ENCODE measurements at places on chromosomes 5 and 9. TPM values are rescaled to one million over a fixed set of nuclear protein-coding genes. Genes with fewer than 3 reads are reported as not detected.
A peak's percentile ranks its signal among the peaks of the same experiment; 100 is the strongest.

GRCh38 chr5:141605523-141606277 is 13.1 kb downstream of the DIAPH1 start:
- DNase-seq = no peak

GRCh38 chr5:13941468-13941867 is 3.0 kb downstream of the DNAH5 start:
- no peak for DNase-seq

DNA sequence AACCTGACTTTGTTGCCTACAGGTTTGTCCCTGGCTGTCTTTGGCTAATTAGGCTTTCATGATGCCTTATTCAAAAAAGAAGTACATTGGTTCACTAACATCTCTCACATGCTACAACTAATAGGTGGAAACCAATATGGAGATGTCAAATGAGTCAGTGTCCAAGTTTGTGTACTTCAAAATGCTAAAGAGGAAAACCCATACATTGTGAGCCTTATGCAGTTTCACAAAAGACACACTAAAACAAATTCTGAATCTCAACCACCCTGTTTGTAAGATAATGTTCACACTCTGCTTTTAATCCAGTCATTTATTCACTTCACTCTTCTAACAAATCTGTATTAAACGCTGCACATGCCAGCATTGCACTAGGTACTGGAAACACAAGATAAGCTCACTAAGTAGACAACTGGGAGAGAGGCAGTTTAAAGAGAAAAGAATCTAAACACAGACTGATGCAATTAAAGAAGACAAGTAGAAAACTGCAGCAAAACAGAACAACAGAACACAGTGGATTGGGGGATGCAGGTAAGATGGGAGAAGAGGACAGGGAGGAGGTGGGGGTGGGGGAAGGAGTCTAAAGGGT is 104.1 kb downstream of the DROSHA start:
- no peak for DNase-seq

- DNase-seq = no peak
Measured at GRCh38 chr5:171336521-171337209, 27.6 kb downstream of the TLX3 start.

DNA sequence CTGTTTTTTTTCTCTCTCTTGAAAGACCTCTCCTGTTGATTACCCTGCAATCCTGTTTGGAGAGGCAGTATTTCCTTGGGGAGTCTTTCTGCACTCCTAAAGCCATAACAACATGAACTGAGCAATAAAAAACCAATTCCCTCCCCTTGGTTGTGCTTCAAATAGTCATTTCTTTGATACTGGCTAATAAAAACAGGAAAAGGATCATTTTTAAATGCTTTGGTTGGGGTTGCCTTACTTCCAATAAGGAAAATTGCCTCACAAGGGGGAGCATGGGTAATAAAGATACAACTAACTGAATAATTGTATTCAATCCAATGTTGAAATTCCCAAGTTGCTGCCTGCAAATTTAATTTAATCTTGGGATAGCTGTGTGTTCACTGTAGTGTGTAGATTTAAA is 13.9 kb downstream of the FBXL7 start:
- no peak for DNase-seq

GRCh38 chr5:91384671-91385430 is 1.7 kb upstream of the ARRDC3 start:
- no peak for DNase-seq

GRCh38 chr9:17782430-17783149 is 203.7 kb downstream of the SH3GL2 start:
- DNase-seq = no peak

- DNase-seq = no peak
Measured at GRCh38 chr5:110634475-110634874, 92.0 kb downstream of the TMEM232 start.

DNA sequence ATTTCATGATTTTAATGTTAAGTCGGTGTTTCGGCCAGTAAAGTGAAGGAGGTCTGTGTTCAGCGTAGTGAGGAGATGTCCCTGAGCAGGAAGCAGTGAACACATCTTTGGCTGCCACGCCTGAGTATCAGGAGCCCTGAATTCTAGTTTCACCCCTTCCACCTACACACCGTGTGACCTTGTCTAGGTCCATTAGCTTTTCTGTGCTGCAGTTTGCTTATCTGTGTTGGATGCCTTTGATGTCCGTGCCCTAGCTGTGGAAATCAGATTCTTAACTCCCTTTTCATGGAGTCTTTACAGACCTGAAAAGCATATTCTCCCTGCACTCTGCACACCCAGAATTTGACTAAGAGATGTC is 601 bp downstream of the FBXO38 start:
- DNase-seq = no peak

GRCh38 chr5:7801891-7802614 is 48.9 kb downstream of the CFAP90 start:
- no peak for DNase-seq

DNA sequence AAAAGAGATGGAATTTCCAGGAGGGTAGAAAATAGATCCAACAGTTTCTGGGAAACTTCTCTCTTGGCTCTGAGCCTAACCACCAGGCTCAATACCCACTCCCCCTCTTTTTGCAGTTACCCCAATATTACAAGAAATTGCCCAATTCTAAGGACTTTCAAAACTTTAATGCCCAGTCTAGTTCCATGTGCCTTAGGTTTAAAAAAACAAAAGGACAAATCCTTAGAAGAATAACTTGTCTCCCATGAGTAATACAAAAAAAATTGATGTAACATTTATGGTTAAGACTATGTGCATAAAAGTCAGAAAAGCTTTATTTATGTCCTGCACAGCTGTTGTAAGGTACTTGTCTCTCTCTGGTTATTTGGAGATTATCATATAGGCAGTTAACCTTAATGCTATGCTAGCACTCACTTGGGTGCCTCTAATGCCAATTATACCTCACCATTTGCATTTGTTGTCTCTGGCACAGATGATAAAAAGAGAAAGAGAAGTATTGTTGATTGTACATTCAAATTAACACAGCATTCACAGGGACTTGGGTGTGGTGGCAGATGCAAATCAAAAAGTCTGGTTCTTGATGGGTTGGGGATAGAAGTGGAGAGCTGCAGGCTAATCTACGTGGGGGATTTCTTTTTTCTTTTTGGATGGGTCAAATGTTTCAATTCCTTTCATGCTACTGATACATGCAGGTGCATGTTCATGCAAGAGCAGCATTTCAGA is 159.4 kb downstream of the PIK3R1 start:
- no peak for DNase-seq

DNA sequence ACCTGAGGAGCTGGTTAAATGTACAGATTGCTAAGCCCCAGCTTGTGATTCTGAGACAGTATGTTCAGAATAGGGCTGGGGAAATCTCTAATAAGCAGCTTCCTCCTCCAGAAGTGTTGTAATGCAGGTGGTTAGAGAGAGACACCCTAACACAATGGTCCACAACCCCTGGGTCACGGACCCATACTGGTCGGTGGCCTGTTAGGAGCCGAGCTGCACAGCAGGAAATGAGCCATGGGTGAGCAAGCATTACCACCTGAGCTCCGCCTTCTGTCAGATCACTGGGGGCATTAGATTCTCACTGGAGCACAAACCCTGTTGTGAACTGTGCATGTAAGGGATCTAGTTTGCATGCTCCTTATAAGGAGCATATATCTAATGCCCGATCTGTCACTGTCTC is 61.8 kb downstream of the SLC36A1 start:
- DNase-seq = no peak

DNA sequence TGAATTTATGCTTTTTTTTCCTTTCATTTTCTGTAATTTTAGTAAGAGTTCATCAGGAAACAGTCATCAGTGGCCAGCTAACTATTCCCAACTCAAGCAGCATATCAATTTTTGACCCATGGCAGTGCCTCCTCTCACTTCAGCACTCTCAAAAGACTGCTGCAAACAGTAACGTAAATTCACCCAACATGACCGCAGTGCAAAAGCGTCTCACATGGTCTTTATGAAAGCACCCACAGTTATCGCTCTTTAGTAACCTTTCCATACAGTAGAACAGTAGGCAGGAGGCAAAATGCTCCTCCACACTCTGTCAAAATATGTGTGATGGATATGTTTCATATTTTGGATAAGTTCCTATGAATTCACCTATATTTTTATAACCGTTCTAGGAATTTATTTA is 48.6 kb downstream of the PARP8 start:
- DNase-seq = no peak

DNA sequence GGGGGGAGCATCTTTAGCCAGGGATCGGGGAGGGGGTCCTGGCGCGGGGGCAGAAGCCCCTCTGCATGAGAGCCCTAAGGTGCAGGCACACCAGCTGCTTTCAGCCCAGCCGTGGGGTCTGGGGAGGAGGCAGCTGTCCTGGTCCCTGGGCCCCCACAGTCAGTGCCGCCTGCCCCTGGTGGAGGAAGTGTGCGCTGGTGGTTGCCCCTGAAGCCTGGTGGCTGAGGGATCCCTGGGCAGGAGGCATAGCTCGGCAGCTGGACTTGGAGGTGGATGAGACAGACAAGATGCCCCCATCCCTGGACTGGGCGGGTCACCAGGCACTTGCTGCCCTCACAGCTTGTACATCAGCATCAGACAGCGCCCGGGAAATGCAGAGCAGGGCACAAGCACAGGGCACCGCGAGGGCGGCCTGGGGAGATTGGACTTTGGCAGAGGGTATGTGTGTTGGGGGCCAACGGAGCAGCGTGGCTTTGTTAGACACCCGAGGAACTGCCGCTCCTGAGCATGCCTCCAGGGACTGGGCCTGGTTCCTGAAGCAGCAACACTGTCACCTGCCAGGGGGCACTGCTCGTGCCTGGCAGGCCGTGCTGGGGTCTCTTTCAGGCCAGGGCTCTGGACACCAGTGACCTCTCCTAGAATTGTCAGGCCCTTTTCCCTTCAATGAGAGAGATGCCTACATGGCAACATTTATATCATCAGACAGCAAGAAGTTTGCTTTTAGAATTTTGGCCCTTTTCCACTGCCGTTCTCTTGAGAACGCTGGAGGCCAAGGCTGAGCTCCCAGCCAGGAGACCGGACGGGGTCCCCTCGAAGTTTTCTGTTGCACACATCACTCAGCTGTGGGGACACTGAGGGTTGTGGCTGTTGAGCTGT is 41.9 kb upstream of the CTSL start:
- peak; percentile 43 for DNase-seq

DNA sequence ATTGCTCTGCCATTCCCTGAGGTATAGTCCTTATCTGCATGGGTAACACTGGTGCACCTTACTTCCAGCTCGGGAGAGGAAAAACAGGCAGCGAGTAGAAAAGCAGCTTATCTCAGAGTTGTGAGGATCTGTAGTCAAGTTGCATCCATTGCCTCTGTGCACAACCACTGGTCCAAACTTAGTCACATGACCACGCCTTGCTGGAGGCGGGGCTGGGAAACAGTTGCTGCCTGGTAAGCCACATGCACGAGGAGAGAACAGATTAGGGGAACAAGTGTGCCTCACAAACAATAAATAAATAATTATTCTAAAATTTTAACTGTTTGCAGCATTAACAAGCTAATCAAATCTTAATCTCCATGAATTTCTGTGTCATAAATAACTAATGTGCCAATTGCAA is 18.6 kb downstream of the ZNF622 start:
- DNase-seq = no peak

GRCh38 chr5:95332158-95332557 is 47.3 kb upstream of the MCTP1 start:
- DNase-seq = no peak

DNA sequence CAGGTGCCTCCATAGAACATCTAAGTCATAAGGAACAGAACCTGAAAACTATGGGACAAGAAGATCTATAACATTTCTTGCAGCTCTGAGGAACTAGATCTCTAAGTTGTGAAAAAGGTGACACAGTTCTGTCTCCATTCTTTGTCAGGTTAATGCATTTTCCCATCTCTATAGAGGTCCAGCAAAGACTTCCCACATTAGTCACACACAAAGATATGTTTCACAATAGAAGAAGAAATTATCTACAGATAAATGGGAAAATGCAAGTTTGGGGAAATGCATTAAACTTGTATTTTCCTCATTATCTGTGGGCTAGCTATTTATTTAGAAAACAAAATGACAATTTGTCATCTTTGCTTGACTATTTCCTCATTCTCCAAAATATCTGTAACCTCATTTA is 458.6 kb upstream of the PAPPA start:
- DNase-seq = no peak

DNA sequence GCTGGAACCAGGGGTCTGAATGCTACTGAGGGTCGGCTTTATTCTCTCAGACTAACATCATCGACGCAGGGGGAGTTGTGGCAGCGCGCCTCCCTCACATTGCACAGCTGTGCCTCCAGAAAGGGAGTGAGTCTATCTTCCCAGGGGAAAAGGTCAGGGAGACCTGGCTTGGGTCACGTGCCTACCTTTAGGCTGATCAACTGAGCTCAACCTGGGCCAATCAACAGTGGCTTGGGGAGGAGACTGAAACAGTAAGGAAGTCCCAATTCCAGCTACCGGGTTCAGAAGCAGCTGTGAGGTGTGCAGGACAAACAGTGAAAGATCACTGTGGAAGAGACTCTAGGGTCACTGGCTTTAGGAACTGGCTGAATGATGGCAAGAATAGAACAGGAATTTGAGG is 14.3 kb downstream of the SNX30 start:
- no peak for DNase-seq

DNA sequence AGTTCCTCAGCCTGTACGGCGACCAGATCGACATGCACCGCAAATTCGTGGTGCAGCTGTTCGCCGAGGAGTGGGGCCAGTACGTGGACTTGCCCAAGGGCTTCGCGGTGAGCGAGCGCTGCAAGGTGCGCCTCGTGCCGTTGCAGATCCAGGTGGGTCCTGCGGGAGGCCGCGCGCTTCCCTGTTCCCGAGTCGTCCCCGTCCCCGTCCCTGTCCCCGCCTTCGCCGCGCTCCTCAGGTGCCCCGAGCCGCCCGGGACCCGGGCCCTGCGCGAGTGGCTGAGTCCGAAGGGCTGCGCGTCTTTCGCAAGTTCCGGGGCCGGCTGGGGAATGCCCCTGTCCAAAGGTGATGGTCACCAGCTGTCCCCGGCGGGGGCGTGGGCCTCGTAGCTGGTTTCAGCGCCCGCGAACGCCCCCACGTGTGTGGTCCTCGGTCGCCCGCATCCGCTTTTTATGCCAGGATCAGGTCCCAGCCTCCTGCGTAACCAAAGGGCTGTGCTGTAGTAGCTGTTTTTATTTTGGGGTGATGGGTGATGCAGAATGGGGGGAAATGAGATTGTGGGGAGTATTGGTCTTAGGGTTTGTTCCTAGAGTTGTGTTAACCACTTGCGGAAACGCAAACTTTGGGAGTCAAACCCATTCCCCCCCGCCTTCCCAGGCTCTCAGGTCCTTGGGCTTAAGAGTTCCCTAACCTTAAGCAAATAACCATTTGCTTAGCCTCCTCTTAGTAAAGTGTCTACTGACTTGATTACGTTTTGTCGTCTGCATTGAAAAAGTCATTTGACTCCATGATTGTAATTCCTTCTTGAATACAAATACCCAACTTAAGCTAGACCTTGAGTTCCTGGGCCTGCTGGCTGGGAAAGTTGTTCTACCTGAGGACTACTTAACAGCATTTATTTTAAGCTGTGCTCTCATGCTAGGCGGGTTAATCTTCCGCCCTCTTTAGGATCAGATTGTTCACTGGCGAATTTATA is 663 bp downstream of the ISOC1 start:
- DNase-seq = peak; percentile 96

GRCh38 chr9:76654051-76654461 is 110.2 kb upstream of the PCA3 start:
- no peak for DNase-seq

Gene PCDHA3
- 0.05 TPM for total RNA-seq

Gene GLRA1
- total RNA-seq = not detected

Gene SLC34A1
- 3.0 TPM for total RNA-seq

Gene ZNF462
- total RNA-seq = 2.2 TPM

Gene ZMYND19
- 13.0 TPM for total RNA-seq

Gene TAS2R1
- total RNA-seq = not detected

Gene ZFP37
- total RNA-seq = 0.55 TPM

Gene SLC6A19
- total RNA-seq = 0.73 TPM

Gene LNPEP
- 8.4 TPM for total RNA-seq

Gene C5
- 386 TPM for total RNA-seq

Gene ACOT12
- total RNA-seq = 51.6 TPM

Gene C9orf50
- total RNA-seq = not detected

Gene ZNF883
- 0.08 TPM for total RNA-seq
